Right lobe of liver (tissue), 6 donors: ENCODE measurements at places on chromosomes 5 and 9.

DNA sequence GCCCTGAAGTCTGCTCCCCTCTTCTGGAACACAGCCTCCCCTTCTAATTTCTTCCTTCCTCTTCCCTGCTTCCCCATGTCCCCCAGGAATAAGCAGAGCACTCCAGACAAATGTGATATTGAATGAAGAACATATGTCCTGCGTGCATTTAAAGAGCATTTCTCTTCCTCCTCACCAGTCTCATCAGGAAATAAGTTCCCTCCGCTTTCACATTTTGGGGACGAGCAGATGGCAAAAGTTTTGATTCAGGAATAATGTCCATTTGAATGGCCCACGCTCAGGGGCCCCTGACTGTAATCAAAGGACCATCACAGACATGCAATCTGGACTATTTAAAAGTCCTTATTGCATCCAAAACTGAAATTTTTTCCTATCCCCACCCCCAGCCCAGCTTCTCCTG is 316.1 kb downstream of the CDK5RAP2 start:
- H3K36me3 ChIP-seq = no peaks in the 10 kb centered on the region

GRCh38 chr5:56090793-56091460 is 96.2 kb upstream of the IL6ST start:
- DNase-seq = no peak
- no peak overlapping the region for H3K27ac ChIP-seq
- no peaks in the 10 kb centered on the region for H3K4me1 ChIP-seq
- no peaks in the 10 kb centered on the region for H3K36me3 ChIP-seq
- no peaks in the 10 kb centered on the region for H3K27me3 ChIP-seq

DNA sequence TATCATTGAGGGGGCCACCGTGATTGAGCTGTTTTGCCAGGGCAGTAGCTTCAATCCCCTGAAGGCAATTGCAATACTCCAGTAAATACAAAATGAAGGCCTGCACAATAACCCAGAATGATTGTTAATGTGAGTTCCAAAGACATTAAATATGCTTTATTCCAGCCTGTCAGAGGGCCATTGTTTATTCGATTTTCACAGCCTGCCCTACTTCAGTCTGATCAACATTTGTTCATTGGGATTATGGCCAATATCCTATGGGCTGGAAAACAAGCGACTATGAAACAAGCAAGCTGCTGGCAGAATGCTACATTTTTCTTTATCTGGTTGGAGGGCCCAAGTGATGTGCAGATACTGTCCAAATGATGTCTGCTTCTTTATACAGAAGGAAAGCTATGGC is 543.1 kb downstream of the TLE1 start:
- no peaks in the 10 kb centered on the region for H3K4me1 ChIP-seq
- DNase-seq = no peak
- no peaks in the 10 kb centered on the region for H3K27me3 ChIP-seq
- H3K27ac ChIP-seq = no peak overlapping the region
- no peaks in the 10 kb centered on the region for H3K36me3 ChIP-seq

DNA sequence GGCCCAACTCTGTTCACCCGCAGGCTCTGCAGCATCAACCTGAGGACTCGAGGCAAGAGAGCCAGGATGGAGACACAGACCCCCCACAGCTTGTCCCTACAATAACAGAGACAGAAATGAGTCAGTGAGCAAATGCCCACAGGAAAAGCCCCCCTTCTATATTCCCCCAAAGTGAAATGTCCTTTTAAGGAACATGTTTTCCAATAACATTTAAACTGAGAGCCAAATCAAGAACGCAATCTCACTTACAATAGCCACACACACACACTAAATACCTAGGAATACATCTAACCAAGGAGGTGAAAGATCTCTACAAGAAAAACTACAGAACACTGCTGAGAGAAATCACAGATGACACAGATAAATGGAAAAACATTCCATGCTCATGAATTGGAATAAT is 49.0 kb downstream of the TEX10 start:
- H3K4me3 ChIP-seq = no peak overlapping the region
- DNase-seq = no peak
- H3K4me1 ChIP-seq = peaks cover 5% of the 10 kb centered on the region
- no peak overlapping the region for H3K27ac ChIP-seq

- H3K4me1 ChIP-seq = no peaks in the 10 kb centered on the region
- no peak overlapping the region for H3K4me3 ChIP-seq
- no peak for DNase-seq
- H3K27me3 ChIP-seq = no peaks in the 10 kb centered on the region
- H3K36me3 ChIP-seq = no peaks in the 10 kb centered on the region
Observed at GRCh38 chr5:45260292-45260691, 435.9 kb downstream of the HCN1 start.
